Lower lobe of right lung (tissue), 2 donors: ENCODE measurements at places on chromosomes 13 and 19.
A peak's percentile ranks its signal among the peaks of the same experiment; 100 is the strongest.

DNA sequence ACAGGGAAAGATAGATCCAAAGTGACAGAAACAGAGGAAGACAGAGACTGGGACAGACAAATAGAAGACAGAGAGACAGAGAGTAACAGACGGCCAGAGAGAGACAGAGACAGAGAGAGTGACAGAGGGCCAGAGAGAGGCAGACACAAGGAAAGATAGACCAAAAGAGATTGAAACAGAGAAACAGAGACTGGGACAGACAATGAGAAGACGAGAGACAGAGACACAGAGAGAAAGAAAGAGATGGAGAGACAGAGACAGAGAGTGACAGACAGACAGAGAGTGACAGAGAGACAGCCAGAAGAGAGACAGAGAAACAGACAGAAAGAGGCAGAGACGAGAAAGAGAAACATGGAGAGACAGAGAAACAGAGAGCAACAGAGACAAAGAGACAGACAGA, 127.3 kb downstream of the UQCRFS1 start:
- DNase-seq: no peak

GRCh38 chr13:97369261-97369893, 64.6 kb upstream of the RAP2A start:
- no peak for DNase-seq

DNA sequence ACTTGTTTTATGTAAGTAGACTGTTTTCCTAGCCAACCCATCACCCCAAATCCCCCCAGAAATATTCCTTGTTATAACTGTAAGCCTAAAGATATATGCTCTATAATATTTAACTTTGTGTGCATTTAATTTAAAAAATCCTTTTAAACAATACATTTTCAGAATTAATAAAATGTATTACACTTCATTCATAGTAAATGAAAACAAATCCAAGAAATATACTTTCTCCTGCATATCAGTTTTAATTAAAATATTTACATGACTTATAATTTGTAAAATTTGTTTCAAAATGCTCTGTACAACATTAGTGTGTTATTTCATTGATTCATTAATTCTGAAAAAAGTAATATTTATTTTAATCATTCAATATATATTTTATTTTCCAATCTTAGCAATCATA, 669.1 kb upstream of the PCDH20 start:
- DNase-seq: no peak

DNA sequence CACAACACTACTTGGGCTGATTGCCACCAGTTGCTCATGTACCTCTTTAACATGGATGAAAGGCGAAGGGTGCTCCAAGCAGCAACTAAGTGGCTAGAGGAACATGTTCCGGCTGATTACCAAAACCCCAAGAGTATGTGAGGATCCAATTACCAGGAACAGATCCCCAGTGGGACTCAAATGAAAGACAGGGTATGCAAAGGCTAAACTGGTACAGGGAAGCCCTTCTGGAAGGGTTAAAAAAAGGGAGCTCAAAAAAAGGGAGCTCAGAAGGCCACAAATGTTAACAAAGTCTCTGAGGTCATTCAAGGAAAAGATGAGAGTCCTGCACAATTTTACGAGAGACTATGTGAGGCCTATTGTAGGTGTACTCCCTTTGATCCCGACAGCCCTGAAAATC, 604.7 kb downstream of the UQCRFS1 start:
- DNase-seq: no peak

- no peak for DNase-seq
Observed at GRCh38 chr19:13873834-13874515, 3.0 kb upstream of the NANOS3 start.

- no peak for DNase-seq
Observed at GRCh38 chr13:100584896-100585295, 3.7 kb downstream of the GGACT start.

GRCh38 chr13:43802511-43802910, 15.7 kb upstream of the ENOX1 start:
- DNase-seq: no peak

GRCh38 chr13:24381541-24382265, 72.3 kb downstream of the C1QTNF9 start:
- no peak for DNase-seq

DNA sequence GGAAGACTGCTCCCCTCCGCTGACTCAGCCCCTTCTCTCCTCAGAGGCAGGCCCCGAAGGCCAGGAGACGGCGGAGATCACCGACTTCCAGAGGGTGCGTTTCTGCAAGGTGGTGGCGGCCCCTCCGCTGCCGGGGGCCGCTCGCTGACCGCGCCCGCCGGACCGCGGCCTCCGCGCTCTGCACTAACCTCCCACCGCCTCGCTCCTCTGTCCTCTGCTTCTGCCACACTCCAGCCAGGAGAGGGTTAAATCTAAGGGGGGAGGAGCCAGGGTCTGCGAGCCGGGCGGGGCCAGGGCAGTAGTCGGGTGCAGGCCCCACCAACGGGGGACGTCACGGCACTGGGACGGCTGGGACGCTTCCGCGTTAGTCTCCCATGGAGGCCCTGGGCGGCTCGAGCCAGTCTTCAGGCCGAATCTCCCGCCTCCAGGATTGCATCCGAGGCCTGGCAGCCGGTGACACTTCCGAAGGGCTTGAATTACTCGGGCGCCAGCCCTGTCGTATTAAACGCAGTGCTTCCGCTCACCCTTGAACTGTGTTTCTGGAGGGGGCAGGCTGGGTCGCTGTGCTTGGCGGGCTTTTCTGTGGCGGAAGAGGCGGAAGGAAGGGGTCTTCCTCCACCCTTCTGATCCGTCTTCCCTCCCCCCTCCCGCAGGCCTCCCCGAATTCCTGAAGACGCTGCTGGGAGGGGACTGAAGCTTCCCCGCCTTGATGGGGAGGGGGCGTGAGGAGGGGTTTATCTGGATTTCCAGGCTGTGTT, 1.2 kb upstream of the INAFM1 start:
- DNase-seq: peak; percentile 95

GRCh38 chr13:85277748-85278147, 521.5 kb downstream of the SLITRK6 start:
- DNase-seq: no peak

DNA sequence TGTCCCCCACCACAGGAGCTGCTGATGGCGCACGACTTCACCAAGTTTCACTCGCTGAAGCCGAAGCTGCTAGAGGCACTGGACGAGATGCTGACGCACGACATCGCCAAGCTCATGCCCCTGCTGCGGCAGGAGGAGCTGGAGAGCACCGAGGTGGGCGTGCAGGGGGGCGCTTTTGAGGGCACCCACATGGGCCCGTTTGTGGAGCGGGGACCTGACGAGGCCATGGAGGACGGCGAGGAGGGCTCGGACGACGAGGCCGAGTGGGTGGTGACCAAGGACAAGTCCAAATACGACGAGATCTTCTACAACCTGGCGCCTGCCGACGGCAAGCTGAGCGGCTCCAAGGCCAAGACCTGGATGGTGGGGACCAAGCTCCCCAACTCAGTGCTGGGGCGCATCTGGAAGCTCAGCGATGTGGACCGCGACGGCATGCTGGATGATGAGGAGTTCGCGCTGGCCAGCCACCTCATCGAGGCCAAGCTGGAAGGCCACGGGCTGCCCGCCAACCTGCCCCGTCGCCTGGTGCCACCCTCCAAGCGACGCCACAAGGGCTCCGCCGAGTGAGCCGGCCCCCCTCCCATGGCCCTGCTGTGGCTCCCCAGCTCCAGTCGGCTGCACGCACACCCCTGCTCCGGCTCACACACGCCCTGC, 4.4 kb upstream of the NOP53 start:
- no peak for DNase-seq

GRCh38 chr19:47110521-47111005, 3.0 kb downstream of the ZC3H4 start:
- DNase-seq: no peak

DNA sequence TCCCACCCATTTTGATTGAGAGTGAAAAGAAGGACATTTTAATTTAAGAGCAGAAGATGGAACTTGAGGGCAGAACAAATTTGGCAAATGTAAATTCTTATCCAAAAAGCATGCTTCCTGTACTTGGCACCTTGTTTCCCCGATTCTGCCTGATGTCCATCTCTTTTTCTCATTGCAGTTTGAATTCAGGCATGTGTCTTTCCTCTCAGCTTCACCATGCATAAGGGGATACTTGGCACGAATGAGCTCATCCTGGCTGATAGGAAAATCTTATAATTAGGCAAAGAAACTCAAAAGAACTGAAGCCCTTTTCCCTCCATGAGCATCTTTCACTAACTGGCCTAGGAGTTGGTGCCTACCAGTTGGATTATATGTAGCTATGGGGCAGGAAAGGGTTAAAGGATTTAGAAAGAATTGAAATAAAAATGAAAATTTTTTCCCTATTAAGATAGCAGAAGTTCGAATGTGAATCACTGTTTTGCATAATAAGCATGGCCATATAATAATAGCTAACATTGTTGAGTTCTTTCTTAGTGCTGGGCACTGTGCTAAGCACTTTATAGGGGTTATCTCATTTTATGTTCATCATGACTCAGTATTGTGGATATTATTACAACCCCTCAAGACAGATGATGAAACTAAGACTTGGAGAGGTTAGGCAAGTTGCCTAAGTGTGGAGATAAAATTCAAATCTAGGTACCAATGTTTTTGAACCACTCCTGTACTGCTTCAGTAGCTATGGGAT, 386.6 kb downstream of the KCNRG start:
- DNase-seq: no peak

DNA sequence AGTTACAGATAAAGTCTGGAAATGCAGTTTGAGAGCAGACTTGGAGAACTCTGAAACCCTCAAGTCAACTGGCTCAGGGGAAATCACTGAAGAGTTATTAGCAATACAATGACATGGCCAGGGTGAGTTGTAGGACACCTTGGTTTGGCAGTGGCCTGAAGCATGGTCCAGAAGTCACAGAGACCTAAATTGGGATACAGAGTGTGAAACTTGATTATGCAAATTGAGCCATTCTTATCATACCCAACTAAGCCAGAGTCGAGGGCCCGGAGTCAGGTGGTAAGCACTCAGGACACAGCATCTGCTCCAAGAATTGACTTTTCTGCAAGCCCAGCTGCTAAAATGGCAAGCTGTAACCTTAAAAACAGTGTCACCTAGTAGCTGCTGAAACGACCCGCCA, 224.5 kb downstream of the DCLK1 start:
- no peak for DNase-seq

DNA sequence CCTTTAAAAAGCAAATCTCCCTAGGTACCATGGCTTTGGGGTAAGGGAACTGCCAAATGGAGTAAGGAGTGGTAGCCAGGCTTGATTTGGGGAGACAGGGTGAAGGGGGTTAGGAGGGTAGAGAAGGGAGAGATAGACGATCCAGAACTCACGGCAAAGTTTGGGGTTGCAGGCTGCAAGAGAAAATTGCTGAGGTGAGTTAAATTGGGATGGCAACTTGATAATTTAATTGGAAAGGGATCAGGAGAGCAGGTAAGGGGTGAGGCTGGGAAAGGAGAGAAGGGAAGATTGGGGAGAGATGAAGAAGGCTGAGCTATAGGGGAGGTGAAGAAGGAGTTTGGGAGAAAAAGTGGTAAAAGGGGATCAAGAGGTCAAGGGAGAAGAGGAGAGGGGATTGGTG, 4.0 kb downstream of the IZUMO2 start:
- DNase-seq: no peak

GRCh38 chr13:114161644-114162532, 17.2 kb upstream of the CFAP97D2 start:
- DNase-seq: peak; percentile 78

DNA sequence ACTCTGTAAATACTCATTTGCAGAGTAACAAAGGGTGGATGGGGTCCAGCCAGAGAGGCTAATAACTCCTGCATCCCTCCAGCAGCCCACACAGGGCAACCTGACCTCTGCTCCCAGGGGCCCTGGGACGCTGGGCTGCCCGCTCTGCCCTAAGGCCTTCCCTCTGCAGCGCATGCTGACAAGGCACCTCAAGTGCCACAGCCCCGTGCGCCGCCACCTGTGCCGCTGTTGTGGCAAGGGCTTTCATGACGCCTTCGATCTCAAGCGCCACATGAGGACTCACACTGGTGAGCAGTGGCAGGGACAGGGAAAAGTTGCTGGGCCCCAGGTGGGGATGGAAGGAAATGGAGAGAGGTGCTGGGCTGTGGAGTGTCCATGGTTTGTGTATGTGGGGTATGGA, 1.7 kb downstream of the OVOL3 start:
- no peak for DNase-seq

- DNase-seq: no peak
Observed at GRCh38 chr19:23294141-23294540, 43.9 kb upstream of the ZNF724 start.

- DNase-seq: no peak
Observed at GRCh38 chr19:49843265-49843664, 7.7 kb upstream of the PTOV1 start.

- no peak for DNase-seq
Observed at GRCh38 chr19:32018014-32018413, 327.4 kb upstream of the ZNF507 start.

- DNase-seq: no peak
Observed at GRCh38 chr13:50729177-50729576, 114.3 kb downstream of the DLEU7 start.

GRCh38 chr19:10288662-10289166, 1.0 kb upstream of the ICAM5 start:
- DNase-seq: peak; percentile 76

- DNase-seq: no peak
Observed at GRCh38 chr13:40146063-40146462, 490.6 kb downstream of the COG6 start.

- DNase-seq: no peak
Observed at GRCh38 chr13:98917116-98917515, 60.7 kb downstream of the DOCK9 start.

DNA sequence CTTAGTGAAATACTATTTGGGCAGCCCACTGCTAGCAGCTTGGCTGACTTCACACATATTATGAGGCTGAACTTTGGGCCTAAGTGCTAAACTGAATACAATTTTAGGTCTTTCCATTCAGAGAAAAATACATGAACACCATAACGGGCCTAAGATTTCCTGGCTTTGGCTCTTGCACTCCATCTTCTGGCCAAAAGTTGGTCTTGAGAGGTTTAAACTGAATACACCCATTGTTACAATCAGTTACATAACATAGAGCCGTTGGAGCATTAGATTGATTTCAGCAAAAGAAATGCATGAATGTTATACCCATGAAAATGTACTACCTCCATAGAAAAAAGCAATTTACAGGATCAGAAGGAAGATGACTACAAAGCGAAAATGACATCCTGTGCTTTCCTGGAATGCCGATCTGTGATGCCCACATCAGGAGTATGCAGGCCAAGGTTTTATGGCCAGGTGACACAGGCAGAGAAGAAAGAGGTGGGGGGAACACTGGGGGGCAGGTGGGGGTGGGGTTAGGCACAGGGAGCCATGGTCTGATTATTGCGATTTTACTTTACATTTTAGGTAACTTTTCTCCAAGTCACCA, 11.1 kb upstream of the SHISA2 start:
- DNase-seq: no peak

- DNase-seq: no peak
Observed at GRCh38 chr19:19642506-19643157, 825 bp downstream of the GMIP start.

- peak; percentile 84 for DNase-seq
Observed at GRCh38 chr19:11361037-11361770, 6.0 kb downstream of the PLPPR2 start.

DNA sequence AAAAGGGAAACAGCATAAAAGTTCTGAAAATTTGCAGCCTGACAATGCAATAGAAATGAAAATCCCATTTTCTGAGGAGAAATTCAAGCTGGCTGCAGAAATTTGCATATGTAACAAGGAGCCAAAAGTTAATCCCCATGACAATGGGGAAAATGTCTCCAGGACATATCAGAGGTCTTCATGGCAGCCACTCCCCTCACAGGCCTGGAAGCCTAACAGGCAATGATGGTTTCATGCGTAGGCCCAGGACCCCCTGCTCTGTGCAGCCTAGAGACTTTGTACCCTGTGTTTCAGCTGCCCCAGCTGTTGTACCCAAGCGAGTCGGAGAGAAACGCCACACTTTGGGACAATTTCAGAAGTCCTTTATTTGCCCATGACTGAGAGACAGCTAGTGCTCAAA, 701.3 kb upstream of the KLHL1 start:
- no peak for DNase-seq

GRCh38 chr19:45161738-45162607, 1.2 kb upstream of the NKPD1 start:
- no peak for DNase-seq
